ENCODE measurements at places on chromosomes 3 and 15. TPM values are rescaled to one million over a fixed set of nuclear protein-coding genes. Genes with fewer than 3 reads are reported as not detected.

DRD3 gene
- total RNA-seq: not detected

MASP1 gene
- total RNA-seq: not detected

CEMIP gene
- total RNA-seq: 445 TPM

P2RY14 gene
- not detected for total RNA-seq

PAK6 gene
- total RNA-seq: not detected

SHC4 gene
- total RNA-seq: 4.6 TPM

NMNAT3 gene
- total RNA-seq: 2.2 TPM

RLBP1 gene
- not detected for total RNA-seq

DZIP1L gene
- 21.9 TPM for total RNA-seq

KATNBL1 gene
- total RNA-seq: 39.1 TPM

IL17RB gene
- total RNA-seq: 0.24 TPM

ITIH1 gene
- not detected for total RNA-seq

P3H2 gene
- 132 TPM for total RNA-seq

MAN2A2 gene
- 65.2 TPM for total RNA-seq

GRCh38 chr3:96991800-96992365, 177.5 kb downstream of the EPHA6 start:
- no peak overlapping the region for H3K27ac ChIP-seq
- no peaks in the 10 kb centered on the region for H3K4me1 ChIP-seq
- no peaks in the 10 kb centered on the region for H3K27me3 ChIP-seq
- no peaks in the 10 kb centered on the region for H3K36me3 ChIP-seq
- H3K4me3 ChIP-seq: no peak overlapping the region
- no peak for DNase-seq

GRCh38 chr3:45546716-45547701, 47.5 kb upstream of the LIMD1 start:
- H3K27ac ChIP-seq: peak overlapping the region; percentile 72
- H3K27me3 ChIP-seq: no peaks in the 10 kb centered on the region
- peaks cover 46% of the 10 kb centered on the region for H3K4me1 ChIP-seq
- DNase-seq: no peak
- H3K4me3 ChIP-seq: no peak overlapping the region
- peaks cover 6% of the 10 kb centered on the region for H3K36me3 ChIP-seq

- H3K27me3 ChIP-seq: no peaks in the 10 kb centered on the region
- no peak overlapping the region for H3K4me3 ChIP-seq
- no peak for DNase-seq
- no peaks in the 10 kb centered on the region for H3K36me3 ChIP-seq
Observed at GRCh38 chr3:66593978-66594377, 93.2 kb upstream of the LRIG1 start.

DNA sequence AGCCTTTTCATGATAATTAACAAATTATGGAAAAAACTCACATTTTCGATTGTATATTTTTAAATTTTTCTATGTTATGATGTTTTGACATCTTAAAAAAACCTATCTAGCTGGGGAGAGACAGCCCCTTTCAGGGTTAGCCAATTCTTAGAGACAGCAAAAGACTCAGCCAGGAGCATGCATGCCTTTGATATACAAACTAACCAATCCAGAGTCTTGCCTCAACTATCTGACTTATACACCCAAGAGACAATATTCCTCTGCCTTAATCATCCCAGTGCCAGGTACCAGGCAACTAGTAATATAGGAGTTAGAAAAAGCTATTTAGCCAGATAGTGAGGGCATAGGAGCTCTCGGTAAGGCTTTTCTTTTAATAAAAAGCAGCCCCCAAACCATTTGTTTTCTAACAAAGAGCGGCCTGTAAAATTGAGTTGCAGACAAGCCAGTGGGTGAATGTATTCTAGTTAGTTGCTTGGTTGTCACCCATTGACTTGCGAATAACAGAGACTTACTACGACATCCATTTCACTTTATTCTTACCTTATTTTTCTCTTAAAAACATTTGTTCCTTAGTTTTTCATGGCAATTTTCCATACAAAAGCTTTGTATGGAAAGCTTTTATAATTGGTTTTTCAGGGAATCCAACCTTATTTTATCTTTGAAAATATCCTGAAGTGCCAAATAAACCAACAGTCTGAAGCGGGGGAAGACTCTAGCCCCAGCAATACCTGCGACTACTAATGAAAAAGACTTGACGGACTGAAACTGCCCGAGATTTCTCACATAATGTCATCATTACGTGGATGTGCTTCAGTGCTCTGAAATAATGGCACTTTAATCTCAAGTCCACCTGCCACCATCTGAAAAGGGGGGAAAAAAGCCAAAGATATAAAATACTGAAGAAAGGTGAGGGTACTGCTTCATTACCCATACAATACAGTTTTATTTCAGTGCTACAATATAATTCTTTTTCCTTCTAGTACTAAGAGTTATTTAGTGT, 64.6 kb upstream of the ATP2C1 start:
- peaks cover 20% of the 10 kb centered on the region for H3K27me3 ChIP-seq
- H3K27ac ChIP-seq: no peak overlapping the region
- no peak for DNase-seq
- no peak overlapping the region for H3K4me3 ChIP-seq
- H3K36me3 ChIP-seq: no peaks in the 10 kb centered on the region

DNA sequence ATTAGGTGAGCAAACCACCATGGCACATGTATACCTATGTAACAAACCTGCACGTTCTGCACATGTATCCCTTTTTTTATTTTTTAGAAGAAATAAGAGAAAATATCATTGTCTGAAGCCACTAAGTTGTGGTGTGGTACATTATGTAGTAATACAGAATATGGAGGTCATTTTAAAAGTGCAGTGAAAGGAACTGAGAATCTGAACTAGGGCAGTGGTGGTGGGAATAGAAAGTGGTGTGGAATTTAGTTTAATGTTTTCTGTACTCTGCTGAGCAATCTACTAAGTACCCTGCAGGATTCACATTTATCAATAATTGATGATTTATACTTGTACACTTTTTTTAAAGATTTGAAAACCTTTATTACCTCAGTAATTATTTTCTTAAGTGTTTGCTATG, 283.5 kb downstream of the CHL1 start:
- H3K4me1 ChIP-seq: no peaks in the 10 kb centered on the region
- no peaks in the 10 kb centered on the region for H3K36me3 ChIP-seq
- no peak overlapping the region for H3K4me3 ChIP-seq

DNA sequence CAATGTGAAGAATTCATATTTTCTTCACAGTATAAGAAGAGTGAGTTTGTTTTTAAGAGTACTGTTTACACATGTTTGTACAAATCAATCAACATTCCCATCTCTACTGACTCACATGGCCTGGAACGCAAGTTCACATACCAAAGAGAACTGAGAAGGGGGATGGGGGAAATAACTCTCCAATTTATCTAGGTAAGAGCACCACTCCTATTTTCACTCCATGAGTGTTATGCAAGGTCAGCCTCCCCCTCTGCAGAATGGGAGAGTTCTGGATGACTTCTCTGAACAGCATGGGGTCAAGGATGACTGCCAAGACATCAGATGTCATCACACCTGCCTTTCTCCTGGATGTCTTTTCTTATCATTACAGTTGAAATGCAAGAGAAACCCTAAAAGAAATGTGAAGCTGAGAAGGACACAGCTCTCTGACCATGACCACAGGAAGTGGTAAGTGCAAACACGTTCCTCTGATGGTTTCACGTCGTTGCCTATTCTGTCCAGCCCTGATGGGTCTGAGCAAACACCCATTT, 95.2 kb downstream of the SEMA6D start:
- peaks cover 4% of the 10 kb centered on the region for H3K27me3 ChIP-seq
- H3K36me3 ChIP-seq: no peaks in the 10 kb centered on the region
- peaks cover 10% of the 10 kb centered on the region for H3K4me1 ChIP-seq
- no peak overlapping the region for H3K4me3 ChIP-seq
- no peak overlapping the region for H3K27ac ChIP-seq

DNA sequence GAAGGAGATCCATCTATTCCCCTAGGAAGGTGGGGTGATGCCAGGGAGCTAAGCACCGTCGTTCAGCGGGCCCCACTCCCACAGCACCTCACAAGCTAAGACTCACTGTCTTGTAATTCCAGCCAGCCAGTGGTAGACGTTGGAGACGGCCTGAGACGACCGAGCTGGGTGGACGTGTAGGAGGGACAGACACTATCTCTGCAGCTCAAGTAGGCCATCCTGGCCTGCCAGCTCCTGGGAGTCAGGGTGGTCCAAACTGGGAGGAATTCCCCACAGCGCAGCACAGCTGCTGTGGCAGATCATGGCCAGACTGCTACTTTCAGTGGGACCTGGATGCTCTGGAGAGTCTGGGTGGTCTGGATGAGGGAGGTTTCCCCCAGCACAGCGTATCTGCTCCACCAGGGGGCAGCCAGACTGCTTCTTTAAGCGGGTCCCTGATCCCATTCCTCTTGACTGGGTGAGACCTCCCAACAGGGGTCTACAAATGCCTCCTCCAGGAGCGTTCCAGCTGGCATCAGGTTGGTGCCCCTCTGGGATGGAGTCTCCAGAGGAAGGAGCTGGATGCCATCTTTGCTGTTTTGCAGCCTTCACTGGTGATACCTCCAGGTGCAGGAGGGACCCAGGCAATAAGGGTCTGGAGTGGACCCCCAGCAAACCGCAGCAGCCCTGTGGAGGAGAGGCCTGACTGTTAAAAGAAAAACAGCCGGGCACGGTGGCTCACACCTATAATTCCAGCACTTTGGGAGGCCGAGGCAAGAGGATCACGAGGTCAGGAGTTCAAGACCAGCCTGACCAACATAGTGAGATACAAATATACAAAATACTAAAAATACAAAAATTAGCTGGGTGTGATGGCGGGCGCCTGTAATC, 27.6 kb downstream of the GNB5 start:
- H3K36me3 ChIP-seq: peaks cover 6% of the 10 kb centered on the region
- no peaks in the 10 kb centered on the region for H3K27me3 ChIP-seq
- H3K27ac ChIP-seq: no peak overlapping the region

GRCh38 chr3:114104414-114104813, 47.9 kb downstream of the QTRT2 start:
- peaks cover 18% of the 10 kb centered on the region for H3K27me3 ChIP-seq
- no peak for DNase-seq
- H3K4me3 ChIP-seq: no peak overlapping the region
- H3K36me3 ChIP-seq: no peaks in the 10 kb centered on the region
- H3K4me1 ChIP-seq: no peaks in the 10 kb centered on the region

DNA sequence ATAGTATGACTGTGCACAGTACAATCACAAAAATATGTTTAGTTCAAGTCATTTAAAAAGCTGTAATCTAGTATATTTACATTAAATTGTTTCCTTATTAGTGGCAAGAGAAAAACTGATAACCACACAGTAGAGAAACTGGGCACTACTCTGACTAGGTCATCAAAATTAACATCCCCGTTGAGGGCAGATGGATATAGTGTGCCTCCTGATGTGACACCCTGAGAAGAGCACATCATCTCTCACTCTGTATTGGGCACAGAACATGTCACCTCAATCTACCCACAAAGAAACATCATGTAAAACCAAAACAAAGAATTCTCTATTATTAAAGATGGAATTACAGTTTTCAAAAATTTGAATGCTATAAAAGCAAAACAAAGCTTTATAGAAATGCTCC, 221.9 kb upstream of the NANOGP8 start:
- H3K27me3 ChIP-seq: no peaks in the 10 kb centered on the region
- peaks cover 2% of the 10 kb centered on the region for H3K36me3 ChIP-seq
- no peak overlapping the region for H3K4me3 ChIP-seq
- no peak for DNase-seq
- peaks cover 48% of the 10 kb centered on the region for H3K4me1 ChIP-seq

- H3K27me3 ChIP-seq: peaks cover 77% of the 10 kb centered on the region
- no peak overlapping the region for H3K27ac ChIP-seq
- no peaks in the 10 kb centered on the region for H3K36me3 ChIP-seq
- no peak overlapping the region for H3K4me3 ChIP-seq
- no peak for DNase-seq
Observed at GRCh38 chr15:65969865-65970816, 100.8 kb downstream of the RAB11A start.

GRCh38 chr15:82832601-82833361, 23.4 kb downstream of the WHAMM start:
- H3K4me1 ChIP-seq: peaks cover 23% of the 10 kb centered on the region
- H3K36me3 ChIP-seq: peaks cover 74% of the 10 kb centered on the region
- no peak for DNase-seq
- no peak overlapping the region for H3K4me3 ChIP-seq
- peak overlapping the region; percentile 73 for H3K27ac ChIP-seq

DNA sequence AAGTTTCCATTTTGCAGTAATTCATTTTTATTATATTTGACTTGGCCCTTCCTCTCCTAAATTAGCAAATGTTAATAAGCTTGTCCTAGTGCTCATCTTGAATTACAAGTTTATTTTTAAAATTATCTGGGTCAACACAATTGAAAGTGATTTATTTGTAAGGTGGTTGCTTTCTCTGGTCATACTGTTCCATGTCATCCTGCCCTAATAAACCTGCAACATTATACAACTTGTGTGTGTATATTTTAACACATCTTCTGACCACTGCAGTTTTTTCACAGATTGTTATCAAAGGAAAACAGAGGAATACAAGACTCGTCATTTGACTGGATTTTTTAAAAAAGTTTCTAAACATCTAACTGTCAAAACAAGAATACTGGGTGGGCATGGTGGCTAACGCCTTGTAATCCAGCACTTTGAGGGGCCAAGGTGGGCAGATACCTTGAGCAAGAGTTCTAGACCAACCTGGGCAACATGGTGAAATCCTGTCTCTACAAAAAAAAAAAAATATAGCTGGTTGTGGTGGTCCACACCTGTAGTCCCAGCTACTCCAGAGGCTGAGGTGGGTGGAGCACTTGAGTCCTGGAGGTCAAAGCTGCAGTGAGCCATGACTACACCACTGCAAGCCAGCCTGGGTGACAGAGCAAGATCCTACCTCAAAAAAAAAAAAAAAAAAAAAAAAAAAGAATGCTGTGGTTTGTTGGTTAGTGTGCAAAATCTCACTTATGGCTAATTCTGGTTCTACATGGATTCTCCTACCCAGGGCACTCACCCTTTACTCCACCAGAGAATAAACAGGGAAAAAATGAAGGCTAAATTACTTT, 5.0 kb upstream of the LRRFIP2 start:
- no peak for DNase-seq
- no peaks in the 10 kb centered on the region for H3K27me3 ChIP-seq
- H3K4me3 ChIP-seq: no peak overlapping the region
- no peak overlapping the region for H3K27ac ChIP-seq
- H3K4me1 ChIP-seq: peaks cover 36% of the 10 kb centered on the region

GRCh38 chr3:37944391-37944842, 46.2 kb upstream of the VILL start:
- H3K4me3 ChIP-seq: peak overlapping the region; percentile 52
- peaks cover 93% of the 10 kb centered on the region for H3K4me1 ChIP-seq
- no peaks in the 10 kb centered on the region for H3K27me3 ChIP-seq
- peak overlapping the region; percentile 96 for H3K27ac ChIP-seq
- DNase-seq: no peak

- H3K27me3 ChIP-seq: peaks cover 53% of the 10 kb centered on the region
- no peak overlapping the region for H3K4me3 ChIP-seq
- no peak for DNase-seq
- no peaks in the 10 kb centered on the region for H3K4me1 ChIP-seq
Observed at GRCh38 chr3:27749643-27750042, 27.5 kb upstream of the EOMES start.

DNA sequence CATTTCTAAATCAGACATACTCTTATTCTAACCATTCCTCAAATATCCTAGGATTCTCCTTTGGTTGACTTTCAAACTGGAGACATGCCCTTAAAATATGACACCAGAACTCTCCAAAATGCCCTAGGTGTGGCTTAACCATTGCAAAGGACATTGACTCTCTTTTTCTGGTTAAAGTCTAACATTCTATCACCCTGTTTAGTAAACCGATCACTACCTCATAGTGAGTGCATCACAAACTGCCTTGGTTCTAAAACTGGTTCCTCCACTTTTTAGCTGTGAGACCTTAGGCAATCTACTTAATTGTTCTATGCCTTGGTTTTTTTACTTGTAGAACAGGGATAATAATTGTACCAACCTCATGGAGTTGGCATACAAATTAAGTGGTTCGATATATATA, 224.3 kb downstream of the CDIN1 start:
- no peak overlapping the region for H3K27ac ChIP-seq
- H3K4me1 ChIP-seq: peaks cover 1% of the 10 kb centered on the region
- peaks cover 4% of the 10 kb centered on the region for H3K36me3 ChIP-seq
- DNase-seq: no peak

All from osteocyte (in vitro differentiated cells).